ENCODE measurements at places on chromosomes 3 and 15.
A peak's percentile ranks its signal among the peaks of the same experiment; 100 is the strongest.

DNA sequence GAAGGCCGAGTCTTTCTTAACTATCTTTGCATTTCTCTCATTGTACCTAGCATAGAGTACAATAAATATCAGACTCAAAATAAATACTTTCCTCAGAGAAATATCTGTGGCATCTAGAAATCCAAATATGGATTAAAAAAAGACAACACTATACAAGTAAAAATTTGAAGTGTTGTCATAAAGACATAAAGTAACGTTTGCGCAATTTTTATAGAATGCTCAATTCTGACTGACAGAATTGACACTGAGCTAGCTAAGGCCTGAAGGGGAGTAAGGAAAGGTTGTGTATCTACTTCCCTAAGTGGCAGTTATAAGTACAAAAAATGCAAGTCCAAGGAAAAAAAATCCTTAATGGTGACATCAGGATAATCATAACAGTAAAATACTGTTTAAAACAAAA, 1.1 kb downstream of the SEC11A start:
- DNase-seq, result no peak

DNA sequence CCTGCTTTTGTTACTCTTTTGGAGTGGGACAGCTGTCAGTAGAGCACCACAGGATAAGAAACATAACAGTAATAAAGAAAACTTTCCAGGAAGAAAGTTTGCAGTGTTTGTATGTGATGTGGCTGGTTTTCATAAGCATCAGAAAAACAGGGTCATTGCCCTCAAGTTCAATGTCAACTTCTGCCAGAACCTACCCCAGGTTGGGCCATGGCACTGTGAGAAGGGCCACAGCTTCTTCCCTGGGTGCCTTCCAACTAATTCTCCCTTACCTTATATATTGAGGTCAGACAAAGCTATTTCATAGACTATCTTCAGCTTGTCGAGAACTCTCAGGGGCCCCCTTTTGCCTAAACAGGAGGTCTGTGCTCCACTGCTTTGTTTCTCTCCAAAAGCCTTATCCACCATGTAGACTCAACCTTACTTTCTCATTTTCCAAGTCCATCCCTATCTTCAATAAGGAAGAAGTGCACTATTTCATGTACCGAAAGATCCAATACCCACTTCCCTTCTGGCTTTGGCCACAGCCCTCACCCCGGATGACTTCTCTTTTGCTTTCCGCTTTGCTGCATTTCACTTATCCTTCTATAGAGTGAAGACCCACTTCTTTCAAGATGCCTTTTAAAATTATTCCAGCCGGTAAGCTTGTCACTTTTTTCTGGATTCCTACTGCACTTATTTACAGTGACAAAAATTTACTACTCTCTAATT, 38.2 kb upstream of the PLCL2 start:
- no peak for DNase-seq

DNA sequence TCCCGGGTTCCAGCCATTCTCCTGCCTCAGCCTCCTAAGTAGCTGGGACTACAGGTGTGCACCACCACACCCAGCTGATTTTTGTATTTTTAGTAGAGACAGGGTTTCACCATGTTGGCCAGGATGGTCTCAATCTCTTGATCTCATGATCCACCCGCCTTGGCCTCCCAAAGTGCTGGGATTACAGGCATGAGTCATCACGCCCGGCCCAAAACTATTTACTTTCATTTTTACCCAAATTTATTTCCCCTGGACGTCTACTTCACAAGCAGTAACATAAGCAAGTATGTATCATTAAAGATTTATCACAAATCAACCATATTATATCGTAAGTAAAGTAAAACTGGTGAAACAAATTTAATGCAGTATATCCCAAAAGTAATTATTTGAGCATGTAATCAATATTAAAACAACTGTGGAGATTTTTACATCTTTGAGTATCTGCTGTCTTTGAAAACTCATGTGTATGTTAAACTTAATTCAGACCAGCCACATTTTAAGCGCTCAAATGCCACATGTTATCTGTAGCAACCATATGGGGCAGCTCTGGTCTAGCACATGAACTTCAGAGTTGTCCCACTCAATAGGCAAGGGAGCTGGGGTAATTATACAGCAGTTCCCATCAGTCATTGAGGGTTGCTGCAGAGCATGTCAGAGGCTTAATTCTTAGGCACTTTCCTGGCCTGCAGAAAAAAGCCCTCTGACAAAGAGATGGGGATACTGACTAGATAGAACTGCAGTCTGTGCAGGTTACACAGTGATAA, 185.7 kb upstream of the CTDSPL start:
- DNase-seq, result no peak

- no peak for DNase-seq
These were observed 101.3 kb upstream of the NANOGP8 start for GRCh38 chr15:35186346-35186745.

DNA sequence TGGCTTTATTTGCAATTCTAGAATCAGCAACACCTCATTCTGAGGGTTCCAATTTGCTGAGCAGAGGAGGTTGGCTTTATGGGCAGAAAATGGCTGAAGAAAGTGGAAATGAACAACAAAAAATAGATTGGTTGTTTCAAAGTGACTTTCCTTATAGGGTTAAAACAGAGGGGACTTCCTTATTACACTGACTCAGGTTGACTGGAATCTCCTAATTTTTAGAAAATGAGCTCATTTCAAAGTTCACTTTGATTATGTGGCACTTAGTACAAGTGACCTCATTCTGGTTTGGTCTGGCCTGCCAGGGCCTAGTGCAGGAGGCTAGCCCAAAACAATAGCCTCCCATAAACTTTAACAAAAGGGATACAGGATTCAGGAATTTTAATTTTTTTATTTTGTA, 41.4 kb downstream of the NFKBIZ start:
- DNase-seq, result no peak

DNA sequence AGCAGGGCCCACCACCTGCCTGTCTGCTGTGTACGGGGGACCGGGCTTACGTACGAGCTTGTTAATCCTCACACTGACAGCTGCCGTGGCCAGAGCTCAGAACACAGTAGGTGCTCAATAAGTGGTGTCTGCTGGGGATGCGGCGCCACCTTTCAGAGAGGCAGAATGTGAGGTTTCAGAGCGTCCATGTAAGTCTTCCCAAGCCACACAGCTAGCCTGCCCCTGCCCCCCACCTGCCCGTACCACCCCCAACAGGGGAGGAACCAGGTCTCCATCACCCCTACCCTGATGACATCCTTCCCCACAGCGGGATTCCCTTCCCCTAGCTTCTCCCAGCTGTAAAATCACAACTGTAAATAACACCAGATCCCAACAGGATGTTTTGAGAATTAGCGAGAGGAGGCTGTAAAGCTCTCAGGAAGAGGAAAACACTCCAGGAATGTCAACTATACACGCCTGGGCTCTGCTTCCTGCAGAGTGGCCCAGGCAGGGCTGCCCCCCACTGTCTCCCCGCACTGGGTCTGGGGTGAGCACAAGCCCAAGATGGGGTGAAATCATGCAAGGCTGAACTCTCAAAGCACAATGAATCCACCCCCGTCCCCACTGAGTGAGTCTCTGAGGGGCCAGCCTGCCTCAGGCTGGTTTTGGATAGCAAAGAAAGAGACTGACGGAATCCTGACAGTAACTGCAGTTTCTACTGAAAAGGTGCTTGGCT, 250.1 kb upstream of the LYSMD4 start:
- DNase-seq, result no peak

GRCh38 chr3:128383316-128384235, 83.1 kb downstream of the DNAJB8 start:
- DNase-seq, result peak; percentile 19

GRCh38 chr3:484341-484740, 287.8 kb downstream of the CHL1 start:
- no peak for DNase-seq

DNA sequence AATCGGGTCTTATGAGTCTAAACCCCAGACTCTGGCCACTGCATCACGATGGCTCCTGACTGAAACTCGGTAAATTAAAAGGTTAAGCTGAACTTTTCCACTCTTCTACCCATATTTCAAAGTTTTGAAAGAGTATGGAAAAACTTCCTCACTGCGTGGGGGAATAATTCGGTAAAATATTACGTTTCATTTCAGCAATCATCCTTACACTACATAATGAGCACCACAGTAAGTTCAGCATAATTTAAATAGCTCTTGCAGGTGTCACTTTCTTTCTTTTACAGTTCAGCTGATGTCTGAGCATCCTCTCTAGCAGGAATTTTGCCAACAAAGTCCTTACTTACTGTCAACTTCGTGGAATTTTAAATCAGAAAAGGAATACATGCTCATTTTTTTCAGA, 17.5 kb downstream of the SRGAP3 start:
- DNase-seq, result no peak

GRCh38 chr3:101170062-101170771, 150.2 kb downstream of the IMPG2 start:
- DNase-seq, result no peak

DNA sequence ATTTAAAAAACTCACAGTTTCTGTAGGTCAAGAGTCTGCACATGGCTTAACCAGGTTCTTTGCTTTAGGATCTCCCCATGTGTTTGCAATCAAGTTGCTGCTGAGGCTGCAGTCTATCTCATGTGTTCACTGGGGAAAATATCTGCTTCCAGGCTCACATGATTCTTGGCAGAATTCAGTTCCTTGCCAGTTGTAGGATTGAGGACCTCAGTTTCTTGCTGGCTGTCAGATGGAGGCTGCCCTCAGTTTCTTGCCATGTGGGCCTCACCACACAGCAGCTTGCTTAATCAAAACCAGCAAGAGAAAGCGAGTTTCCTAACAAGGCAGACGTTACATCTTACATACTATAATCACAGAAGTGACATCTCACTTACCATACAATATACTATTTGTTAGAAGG, 10.0 kb upstream of the TBC1D5 start:
- DNase-seq, result no peak

DNA sequence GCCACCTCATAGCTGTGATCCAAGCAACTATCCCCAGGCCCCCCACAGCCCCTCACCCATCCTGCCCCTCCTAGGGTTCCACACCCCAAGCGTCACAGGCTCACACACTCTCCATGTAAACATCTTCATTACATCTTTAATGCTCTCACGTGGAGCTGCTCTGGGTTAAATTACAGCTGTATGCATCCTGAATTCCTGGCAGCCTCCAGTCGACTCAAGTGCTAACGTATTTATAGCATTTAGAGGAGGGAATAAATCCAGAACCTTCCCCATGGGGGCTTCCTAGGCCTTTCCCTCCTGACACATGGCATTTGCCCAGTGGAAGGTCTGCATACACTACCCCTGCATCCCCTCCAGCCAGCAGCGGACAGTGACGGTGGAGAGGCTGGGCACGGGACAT, 9.6 kb downstream of the C3orf18 start:
- DNase-seq, result no peak
